ENCODE measurements at places on chromosomes 13 and 19. TPM values are rescaled to one million over a fixed set of nuclear protein-coding genes. Genes with fewer than 3 reads are reported as not detected.

FOXO1 gene
- 17.5 TPM for total RNA-seq

TNFSF11 gene
- total RNA-seq = not detected

ZNF582 gene
- 2.6 TPM for total RNA-seq

ZNF470 gene
- 2.3 TPM for total RNA-seq

NEK3 gene
- total RNA-seq = 17.5 TPM

CDKN2D gene
- 7.1 TPM for total RNA-seq

SHC2 gene
- 6.8 TPM for total RNA-seq

CELF5 gene
- total RNA-seq = not detected

FUT1 gene
- 5.5 TPM for total RNA-seq

IGSF23 gene
- total RNA-seq = not detected

ZNF99 gene
- not detected for total RNA-seq

SERTAD1 gene
- total RNA-seq = 22.8 TPM

FCAR gene
- not detected for total RNA-seq

RELB gene
- 8.8 TPM for total RNA-seq

CGB8 gene
- not detected for total RNA-seq

ZNF682 gene
- 0.65 TPM for total RNA-seq

LRFN3 gene
- total RNA-seq = 2.4 TPM

EID2B gene
- total RNA-seq = 4.4 TPM

NFIX gene
- total RNA-seq = 5.5 TPM

ZNF649 gene
- 6.8 TPM for total RNA-seq

ADGRE3 gene
- total RNA-seq = not detected

IZUMO2 gene
- not detected for total RNA-seq

CD33 gene
- total RNA-seq = not detected

ODAD3 gene
- total RNA-seq = under 0.01 TPM

SYCN gene
- not detected for total RNA-seq

STOML3 gene
- not detected for total RNA-seq

NTF4 gene
- not detected for total RNA-seq

GGN gene
- 0.32 TPM for total RNA-seq

SKA3 gene
- 6.8 TPM for total RNA-seq

KIR2DL4 gene
- not detected for total RNA-seq

POMP gene
- total RNA-seq = 350 TPM

UBE2L5 gene
- not detected for total RNA-seq

SMAD9 gene
- 1.9 TPM for total RNA-seq

HSPB6 gene
- 0.65 TPM for total RNA-seq

FGF22 gene
- not detected for total RNA-seq

ENOX1 gene
- total RNA-seq = 8.5 TPM

PALM3 gene
- not detected for total RNA-seq

IFNL1 gene
- not detected for total RNA-seq

SELENOW gene
- total RNA-seq = 480 TPM

ZNF154 gene
- total RNA-seq = 0.32 TPM

WASF3 gene
- total RNA-seq = 14.0 TPM

Measured in epithelial cell of umbilical artery (primary cell).